Sigmoid colon (tissue), 7 donors: ENCODE measurements at places on chromosomes 3 and 15. TPM values are rescaled to one million over a fixed set of nuclear protein-coding genes. Genes with fewer than 3 reads are reported as not detected.

DNA sequence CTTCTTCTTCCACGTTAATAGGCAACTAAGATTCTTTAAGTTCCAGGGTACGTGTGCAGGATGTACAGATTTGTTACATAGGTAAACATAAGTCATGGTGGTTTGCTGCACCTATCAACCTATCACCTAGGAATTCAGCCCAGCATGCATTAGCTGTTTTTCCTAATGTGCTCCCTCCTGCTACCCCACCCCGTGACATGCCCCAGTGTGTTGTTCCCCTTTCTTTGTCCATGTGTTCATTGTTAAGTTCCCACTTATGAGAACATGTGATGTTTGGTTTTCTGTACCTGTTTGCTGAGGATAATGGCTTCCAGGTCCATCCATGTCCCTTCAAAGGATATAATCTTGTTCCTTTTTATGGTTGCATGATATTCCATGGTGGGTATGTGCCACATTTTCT is 21.1 kb downstream of the GTF2A2 start:
- no peak for DNase-seq
- no peak overlapping the region for H3K4me3 ChIP-seq
- no peaks in the 10 kb centered on the region for H3K27me3 ChIP-seq
- no peaks in the 10 kb centered on the region for H3K4me1 ChIP-seq

- no peak overlapping the region for H3K27ac ChIP-seq
- no peaks in the 10 kb centered on the region for H3K36me3 ChIP-seq
- H3K4me3 ChIP-seq = no peak overlapping the region
- no peaks in the 10 kb centered on the region for H3K27me3 ChIP-seq
- DNase-seq = no peak
- H3K4me1 ChIP-seq = peaks cover 9% of the 10 kb centered on the region
Observed at GRCh38 chr3:116155841-116156240, 289.4 kb downstream of the LSAMP start.

Gene GOLGA8M
- total RNA-seq = 0.55 TPM

DNA sequence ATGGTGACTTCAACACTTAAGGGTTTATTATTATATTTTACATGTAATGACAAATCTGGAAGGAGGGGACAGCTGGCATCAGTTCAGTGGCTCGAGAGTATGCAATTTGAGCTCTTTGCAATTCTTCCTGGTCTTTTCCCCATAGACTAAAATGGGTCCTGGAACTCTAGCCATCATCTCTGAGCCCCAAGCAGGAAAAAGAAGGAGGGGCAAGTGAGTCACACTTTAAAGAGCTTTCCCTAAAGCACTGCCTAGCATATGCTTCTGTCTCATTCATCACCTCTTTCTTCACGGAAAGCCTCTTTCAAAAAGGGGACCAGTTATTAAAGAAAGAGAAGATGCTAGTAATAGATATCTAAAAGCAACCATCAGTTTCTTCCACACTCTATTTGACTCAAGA is 466.3 kb downstream of the ZIC1 start:
- H3K4me1 ChIP-seq = no peaks in the 10 kb centered on the region
- H3K27ac ChIP-seq = no peak overlapping the region
- H3K4me3 ChIP-seq = no peak overlapping the region
- H3K36me3 ChIP-seq = no peaks in the 10 kb centered on the region

Gene DAZL
- 0.36 TPM for total RNA-seq

- no peak overlapping the region for H3K4me3 ChIP-seq
- H3K27me3 ChIP-seq = no peaks in the 10 kb centered on the region
- H3K27ac ChIP-seq = no peak overlapping the region
Observed at GRCh38 chr15:48190932-48191573, 412 bp upstream of the CTXN2 start.

DNA sequence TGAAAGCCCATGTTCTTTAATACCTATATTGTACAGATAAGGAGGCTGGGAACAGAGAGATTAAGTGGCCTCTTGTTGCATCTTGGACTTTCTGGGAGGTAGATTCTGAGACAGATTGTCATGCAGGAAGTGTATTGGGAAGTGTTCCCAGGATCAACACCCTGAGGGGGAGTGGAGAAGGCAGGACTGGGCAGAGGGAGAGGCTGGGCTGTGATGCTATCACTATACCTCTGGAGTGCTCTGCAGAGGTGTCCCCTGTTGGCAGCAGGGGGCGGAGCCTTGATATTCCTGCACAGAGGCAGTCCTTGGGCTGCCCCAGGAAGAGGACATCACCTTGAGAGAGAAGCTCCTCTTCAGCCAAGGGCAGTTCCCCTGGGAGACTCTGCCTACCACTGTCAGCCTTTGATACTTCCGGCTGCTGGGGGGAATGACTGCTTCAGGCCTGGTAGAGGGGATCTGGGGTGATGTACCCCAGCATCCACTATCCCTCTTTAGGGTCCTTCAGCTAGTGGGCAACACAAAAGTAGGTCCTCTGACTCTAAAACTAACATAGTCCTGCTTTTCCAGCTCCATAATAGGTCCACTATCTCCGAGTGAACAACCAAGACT is 97.4 kb upstream of the RNU6-1 start:
- no peak for DNase-seq
- no peak overlapping the region for H3K27ac ChIP-seq
- peaks cover 8% of the 10 kb centered on the region for H3K4me1 ChIP-seq

Gene EEFSEC
- total RNA-seq = 16.1 TPM

Gene ADGRG7
- not detected for total RNA-seq

GRCh38 chr15:66251790-66252684 is 1.5 kb downstream of the MEGF11 start:
- no peaks in the 10 kb centered on the region for H3K4me1 ChIP-seq
- H3K4me3 ChIP-seq = peak overlapping the region; percentile 59
- DNase-seq = peak; percentile 70
- no peaks in the 10 kb centered on the region for H3K36me3 ChIP-seq
- peaks cover 24% of the 10 kb centered on the region for H3K27me3 ChIP-seq

DNA sequence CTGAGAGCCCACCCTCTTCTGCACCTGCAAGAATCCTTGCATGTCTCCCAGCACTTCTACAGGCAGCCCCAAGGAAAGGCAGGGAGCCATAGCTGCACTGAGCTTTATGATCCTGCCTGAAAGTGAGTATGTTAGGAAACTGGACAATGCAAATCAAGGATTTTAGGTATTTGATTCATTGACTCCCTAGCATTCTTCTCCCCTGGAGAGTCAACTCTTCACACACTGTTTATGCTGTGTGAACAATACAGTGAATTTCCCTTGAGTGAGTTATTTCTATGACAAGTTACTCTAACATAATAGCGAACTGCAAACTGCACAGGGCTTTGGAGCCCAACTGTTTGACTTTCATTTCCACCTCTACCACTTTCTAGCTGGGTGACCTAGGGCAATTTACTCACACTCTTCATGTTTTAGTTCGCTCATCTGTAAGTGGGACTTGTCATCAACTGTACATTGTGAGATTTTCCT is 96.0 kb upstream of the PHLDB2 start:
- no peak overlapping the region for H3K4me3 ChIP-seq
- no peaks in the 10 kb centered on the region for H3K36me3 ChIP-seq
- no peaks in the 10 kb centered on the region for H3K27me3 ChIP-seq
- no peak for DNase-seq
- peak overlapping the region; percentile 90 for H3K27ac ChIP-seq

Gene GOLGA8K
- 1.1 TPM for total RNA-seq

DNA sequence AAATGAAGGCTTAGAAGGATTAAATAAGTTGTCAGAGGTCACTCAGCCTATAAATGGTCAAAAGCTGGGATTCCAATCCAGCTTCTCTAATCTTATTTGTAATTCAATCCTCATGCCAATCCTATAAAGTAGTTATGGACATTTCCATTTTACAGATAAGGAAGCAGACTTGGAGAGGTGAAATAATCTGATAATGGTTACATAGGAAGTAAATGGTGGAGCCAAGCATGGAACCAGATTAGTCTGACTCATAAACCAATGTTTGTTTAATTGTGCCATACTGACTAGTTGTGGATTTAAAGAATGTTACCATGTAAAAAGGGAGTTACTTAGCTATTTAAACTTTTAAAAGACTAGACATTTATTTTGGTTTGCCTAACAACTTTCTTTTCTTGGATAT is 59.7 kb downstream of the KCNAB1 start:
- DNase-seq = no peak
